D721Med (cell line): ENCODE measurements at places on chromosomes 5 and 9.
A peak's percentile ranks its signal among the peaks of the same experiment; 100 is the strongest.

GRCh38 chr9:5441043-5441442, 3.3 kb upstream of the PLGRKT start:
- DNase-seq: no peak

- DNase-seq: no peak
These were observed 329.1 kb downstream of the SH3GL2 start for GRCh38 chr9:17907779-17908508.

- DNase-seq: no peak
These were observed 21.9 kb downstream of the STXBP1 start for GRCh38 chr9:127634021-127634420.

DNA sequence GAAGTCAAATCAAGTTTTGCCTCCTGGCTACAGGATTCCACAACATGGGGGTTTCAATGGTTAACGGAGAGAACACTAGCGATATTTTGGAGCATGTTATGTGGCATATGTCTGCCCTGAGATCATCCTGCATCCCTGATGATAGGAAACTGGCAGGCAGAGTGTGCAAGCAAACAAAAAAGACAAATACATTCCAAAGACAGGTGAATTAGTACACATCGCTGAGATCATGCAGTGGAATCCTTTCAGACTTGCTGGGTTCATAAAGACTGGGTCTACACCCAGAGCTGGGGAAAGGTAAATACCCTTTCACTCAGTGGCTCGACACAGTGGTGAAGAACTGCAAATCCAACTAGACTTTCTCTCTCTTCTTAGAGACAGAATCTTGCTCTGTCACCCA, 286.5 kb downstream of the EFNA5 start:
- DNase-seq: no peak

DNA sequence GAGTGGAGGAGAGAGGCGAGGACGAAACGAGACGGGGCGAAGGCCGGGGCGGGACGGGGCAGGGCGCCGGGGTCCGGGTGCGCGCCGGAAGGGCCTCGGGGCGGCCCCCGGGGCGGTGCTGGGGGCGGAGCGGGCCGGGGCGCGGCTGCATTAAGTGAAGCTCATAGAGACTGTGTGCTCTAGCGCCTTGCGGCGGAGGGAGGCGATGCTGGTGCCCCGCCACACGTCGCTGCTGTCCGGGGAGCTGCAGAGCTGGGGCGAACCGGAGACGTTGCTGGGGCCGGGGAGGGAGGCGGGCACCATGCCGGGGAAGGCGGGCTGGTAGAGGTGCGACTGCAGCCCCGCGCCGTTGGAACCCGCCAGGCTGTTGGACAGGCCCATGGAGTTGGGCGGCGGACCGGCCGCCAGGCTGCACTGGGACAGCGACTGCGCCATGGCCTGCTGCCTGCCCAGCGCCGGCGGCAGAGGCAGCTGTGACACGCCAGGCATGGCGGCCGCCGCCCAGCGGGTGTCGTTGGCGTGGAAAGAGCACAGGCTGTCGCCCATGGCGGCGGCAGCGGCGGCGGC, 8.3 kb downstream of the OTP start:
- DNase-seq: peak; percentile 77

- DNase-seq: no peak
These were observed 99.3 kb upstream of the NIPBL start for GRCh38 chr5:36777105-36777757.

GRCh38 chr9:122382901-122383850, 12.4 kb downstream of the PTGS1 start:
- no peak for DNase-seq

DNA sequence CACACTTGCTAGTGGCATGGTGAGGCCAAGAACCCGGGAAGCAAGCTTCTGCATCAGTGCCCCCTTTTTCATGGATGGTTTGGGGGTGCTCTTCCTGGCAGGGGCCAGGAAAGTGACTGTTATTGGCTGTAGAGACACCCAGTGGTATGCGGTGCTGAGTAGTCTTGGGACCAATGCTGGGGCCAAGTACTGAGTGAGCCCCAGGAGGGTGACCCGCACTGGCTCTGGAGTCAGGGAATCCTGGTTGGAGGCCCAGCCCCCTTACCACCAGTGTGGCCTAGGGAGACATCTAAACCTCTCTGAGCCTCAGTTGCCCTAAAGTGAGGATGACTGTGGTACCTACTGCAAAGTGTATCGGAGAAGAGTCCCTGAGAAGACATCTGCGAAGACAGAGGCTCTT, 41.2 kb upstream of the SYNPO start:
- DNase-seq: no peak

GRCh38 chr9:103444176-103444575, 449.0 kb downstream of the CYLC2 start:
- no peak for DNase-seq

DNA sequence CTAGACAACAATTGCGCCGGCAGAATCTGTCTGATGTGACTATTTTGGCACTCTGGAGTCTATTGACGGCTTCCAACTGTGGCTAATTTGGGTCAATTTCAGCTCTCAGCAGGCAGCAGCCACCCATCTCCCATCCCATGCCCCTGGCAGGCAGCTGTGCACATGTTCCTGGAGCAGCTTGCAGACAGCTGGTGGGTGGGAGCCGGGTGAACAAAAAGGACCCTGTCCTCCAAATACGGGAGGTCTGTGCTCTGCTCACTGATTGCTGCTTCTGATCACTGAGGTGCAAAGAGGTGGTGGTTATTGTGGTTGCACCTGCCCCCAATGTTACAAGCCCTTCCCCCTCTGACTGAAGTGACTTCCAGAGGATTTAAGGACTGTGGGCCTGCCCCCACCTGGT, 45.0 kb upstream of the N4BP3 start:
- DNase-seq: no peak

DNA sequence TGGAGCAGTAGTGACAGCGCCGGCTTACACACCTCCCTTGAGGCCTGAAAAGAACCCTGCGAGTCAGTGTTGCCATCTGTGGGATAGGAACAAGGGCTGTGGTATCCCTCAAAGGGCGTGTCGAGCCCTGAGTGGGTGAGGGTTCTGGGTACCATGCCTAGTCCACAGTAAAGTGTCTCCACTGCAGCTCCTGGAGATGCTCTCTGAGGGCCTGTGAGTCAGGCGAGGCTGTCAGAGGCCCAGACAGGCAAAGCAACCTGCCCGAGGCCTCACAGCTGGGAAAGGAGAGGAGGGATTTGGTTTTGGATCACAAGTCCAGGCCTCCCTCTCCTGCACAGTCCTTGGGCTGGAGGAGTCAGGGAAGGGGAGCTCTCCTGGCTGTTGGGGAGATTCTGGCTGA, 6.1 kb downstream of the PRRX2 start:
- no peak for DNase-seq

DNA sequence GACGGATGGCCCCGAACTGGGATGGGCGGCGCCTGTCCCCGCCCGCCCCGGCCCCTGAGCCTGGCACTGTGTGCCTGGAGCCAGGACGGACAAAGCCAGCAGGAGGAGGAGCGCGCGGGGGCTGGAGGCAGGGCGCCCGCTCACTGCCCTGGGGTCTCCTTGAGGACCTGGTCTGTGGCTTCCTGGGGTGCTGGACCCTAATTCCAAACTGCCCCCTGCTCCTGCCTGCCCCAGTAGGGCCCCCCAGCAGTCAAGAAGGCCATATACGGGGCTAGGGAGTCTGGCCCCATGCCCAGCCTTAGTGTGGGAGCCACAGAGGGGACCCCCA, 29.2 kb upstream of the RXRA start:
- no peak for DNase-seq

DNA sequence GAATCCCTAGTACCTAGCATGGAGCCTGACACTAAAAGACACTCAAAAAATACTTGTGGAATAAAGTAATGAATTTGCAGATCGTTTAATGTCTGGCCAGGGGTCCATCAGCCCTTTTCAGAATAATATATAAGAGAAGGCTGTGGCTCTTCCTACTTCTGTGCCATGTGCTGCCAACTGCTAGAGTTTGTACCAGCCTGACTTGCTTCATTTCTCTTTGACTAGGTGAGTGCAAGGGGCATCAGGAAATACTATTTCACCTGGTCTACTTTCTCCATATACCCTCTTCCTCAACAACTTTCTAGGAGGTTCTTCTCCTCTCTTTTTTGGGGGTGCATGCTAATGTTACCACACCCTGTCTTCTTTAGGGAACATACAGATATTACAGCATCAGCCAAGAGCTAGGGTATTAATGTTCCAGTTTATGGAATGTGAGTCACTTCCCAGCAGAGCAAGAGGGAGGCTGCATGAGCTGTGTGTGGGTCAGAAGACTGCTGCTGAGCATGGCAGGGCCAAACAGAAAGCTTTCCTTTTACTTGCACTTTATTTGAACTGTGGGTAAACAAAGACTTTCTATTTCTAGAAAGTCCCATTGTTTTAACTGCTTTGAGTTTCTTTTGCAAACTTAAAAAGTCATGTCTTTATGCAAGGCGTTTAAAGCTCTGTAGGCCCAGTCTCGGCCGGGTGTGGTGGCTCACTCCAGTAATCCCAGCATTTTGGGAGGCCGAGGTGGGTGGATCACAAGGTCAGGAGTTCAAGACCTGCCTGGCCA, 158.9 kb downstream of the ADAMTSL1 start:
- DNase-seq: no peak

GRCh38 chr5:78162253-78162862, 132.1 kb downstream of the AP3B1 start:
- no peak for DNase-seq

DNA sequence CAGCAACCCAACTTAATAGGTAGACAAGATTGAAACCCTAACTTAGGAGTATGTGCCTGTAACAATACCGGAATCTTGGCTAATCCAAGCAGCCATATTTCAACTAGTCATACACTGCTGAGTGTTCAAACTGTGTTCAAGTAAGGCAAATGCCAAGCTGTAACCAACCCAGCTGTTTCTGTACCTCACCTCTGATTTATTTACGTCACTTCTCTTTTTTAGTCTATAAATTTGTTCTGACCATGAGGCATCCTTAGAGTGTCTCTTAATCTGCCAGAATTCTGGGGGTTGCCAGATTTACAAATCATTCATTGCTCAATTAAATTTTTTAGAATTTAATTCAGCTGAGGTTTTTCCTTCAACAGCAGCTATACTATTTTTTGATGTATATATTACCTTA, 723.2 kb downstream of the CDH18 start:
- no peak for DNase-seq

DNA sequence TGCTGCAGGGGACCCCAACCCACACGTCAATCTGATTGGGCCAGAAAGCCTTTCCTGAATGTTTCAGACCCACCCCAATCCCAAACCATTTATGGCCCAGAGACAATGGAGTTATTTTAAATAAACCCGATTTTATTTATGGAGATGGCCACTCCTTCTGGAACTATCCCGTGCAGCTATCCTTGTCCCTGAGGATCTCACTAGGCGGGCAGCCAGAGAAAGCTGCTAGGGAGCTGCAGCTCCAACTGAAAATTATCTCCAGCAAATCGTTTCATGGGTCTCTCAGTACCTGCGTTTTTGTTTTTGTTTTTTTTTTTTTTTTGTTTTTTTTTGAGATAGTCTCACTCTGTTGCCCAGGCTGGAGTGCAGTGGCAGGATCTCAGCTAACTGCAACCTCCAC, 23.0 kb downstream of the C1QTNF2 start:
- DNase-seq: no peak

DNA sequence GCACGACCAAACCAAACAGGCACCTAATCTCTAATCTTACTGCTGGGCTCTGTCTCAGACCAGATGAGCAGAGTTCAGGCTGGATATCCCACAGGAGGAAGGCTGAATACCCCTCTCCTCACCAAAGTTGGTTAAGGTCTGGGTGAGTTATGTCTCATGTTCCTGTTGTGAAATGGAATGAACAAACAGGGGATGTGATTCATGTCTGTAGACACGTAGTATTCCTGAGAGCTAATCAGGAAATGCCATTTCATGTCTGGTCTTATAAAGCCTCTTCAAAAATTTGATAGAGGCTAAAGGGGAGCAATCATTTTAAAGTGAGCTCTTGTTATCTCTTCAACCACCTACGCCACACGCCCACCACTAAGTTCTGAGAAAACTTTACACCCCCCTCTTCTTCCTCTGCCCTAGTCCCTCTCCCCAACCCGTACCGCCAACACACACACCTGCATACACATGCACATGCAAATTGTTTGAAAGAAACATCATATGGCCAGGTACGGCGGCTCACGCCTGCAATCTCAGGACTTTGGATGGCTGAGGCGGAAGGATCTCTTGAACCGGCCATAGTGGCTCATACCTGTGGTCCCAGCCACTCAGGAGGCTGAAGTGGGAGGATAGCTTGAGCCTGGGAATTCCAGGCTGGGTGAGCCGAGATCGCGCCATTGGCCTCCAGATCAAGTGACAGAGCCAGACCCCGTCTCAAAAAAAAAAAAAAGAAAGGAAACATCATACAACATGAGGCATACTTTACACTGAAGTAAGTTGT, 69.8 kb upstream of the RAI14 start:
- no peak for DNase-seq

DNA sequence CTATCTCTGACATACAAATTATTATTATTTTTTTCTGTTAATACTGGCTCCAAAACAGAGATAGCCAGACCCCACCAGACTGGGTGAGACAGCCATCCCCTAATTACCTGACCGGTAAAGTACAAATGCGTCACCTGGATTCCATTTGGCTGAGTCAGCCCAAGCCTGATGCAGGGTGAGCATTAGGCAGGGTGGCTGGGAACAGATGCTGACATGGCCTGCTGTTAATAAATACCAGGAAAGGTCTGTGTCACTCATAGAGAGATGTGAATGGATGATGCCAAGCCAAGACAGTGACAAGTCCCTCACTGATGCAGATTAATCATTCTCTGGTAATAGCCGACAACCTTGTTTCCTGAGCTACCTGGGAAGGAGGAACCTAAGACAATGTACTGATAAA, 183.5 kb downstream of the TRIM32 start:
- no peak for DNase-seq

DNA sequence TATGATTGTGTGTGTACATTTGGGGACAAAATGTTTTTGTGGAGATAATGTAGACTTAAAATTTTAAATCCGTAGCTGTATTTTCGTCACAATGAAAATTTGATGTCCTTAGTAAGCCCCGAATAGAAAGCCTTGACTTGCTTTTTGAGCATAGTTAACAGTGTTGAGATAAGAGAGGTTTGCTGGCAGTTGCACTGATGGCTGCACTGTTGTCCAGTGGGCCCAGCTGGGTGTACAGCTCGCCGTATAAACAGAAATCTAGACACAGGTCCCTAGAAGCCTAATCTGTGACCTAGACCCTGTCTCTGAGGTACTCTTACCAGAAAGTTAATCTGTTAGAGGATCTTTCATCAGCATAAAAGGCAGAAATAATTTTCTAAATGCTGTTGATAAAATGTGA, 271.3 kb upstream of the DMRT1 start:
- DNase-seq: no peak
